Activated T-cell treated with anti-CD3 and anti-CD28 coated beads, Interleukin-2, amount 50 U/mL, for 72 hours (primary cell): ENCODE measurements at places on chromosomes 11 and 22. TPM values are rescaled to one million over a fixed set of nuclear protein-coding genes. Genes with fewer than 3 reads are reported as not detected.

EMID1 gene
- total RNA-seq = not detected

FAU gene
- 1,144 TPM for total RNA-seq

SMIM35 gene
- total RNA-seq = 0.36 TPM

ANO9 gene
- 34.3 TPM for total RNA-seq

ENTHD1 gene
- total RNA-seq = 0.77 TPM

NCR3LG1 gene
- total RNA-seq = 1.3 TPM

MALAT1 gene
- total RNA-seq = 8,391 TPM

OR1S1 gene
- total RNA-seq = not detected

CTSC gene
- 78.3 TPM for total RNA-seq

POU2F3 gene
- total RNA-seq = 0.39 TPM
